ENCODE measurements at places on chromosomes 4 and X.

DNA sequence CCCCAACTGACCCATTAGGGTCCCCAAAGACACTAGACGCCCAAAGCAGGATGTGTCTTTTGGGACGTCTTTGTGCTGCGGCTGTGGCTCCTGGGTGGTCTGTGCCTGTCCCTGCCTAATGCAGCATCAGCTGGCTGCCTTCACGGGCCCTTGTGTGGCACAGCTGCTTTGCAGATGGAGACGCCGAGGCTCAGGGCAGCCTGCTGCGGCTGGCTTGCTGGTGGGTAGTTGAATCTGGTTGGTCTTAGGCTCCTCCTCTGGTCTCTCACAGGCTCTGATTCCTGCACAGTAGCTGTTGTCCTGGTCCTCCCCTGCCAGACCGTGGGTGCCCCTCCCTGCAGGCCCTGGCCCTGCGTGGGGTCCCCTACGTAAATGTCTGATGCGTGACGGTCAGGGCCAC, 8.1 kb downstream of the CPZ start:
- no peak for DNase-seq

DNA sequence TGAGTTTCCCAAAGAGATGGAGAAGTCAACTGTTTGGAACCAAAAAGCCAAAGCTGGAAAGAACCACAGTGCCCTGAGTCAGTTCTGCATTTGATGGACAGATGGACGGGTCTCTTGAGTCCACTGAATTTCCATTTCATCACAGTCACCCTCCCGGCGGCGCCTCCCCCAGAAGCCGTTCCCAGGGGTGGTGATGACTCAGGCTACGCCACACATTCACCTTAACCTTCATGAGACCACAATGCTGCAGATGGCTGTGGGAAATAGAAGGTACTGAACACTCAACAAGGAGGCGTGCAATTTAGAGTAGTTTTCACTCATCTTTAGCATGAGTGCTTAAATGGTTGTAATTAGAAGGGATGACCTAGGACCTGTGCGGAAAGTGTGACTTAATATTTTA, 61.3 kb downstream of the STOX2 start:
- no peak for DNase-seq

GRCh38 chr4:143095447-143095846, 89.3 kb upstream of the USP38 start:
- no peak for DNase-seq

GRCh38 chr4:56293121-56293520, 94.2 kb downstream of the AASDH start:
- DNase-seq = no peak

GRCh38 chr4:10061650-10062415, 40.5 kb upstream of the SLC2A9 start:
- DNase-seq = no peak

DNA sequence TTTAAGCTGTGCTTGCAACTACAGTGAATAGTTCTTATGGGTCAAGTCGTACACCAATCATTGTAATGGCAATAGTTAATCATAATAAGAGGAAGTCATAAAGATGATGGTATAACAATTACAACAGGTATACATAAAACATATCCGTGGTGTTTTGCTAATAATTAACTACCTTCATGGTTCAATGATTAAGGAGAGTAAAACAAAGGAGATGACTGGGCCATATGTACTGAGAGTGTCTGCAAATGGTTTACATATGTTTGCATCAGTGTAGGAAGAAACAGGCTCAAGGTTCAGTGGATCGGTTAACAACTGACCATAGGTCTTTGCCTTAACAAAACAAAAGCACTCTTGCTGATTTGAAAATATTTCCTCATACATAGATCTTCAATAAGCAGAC, 253.0 kb downstream of the COX7B2 start:
- no peak for DNase-seq

- no peak for DNase-seq
These were observed 452.3 kb upstream of the GALNT7 start for GRCh38 chr4:172716291-172716690.

DNA sequence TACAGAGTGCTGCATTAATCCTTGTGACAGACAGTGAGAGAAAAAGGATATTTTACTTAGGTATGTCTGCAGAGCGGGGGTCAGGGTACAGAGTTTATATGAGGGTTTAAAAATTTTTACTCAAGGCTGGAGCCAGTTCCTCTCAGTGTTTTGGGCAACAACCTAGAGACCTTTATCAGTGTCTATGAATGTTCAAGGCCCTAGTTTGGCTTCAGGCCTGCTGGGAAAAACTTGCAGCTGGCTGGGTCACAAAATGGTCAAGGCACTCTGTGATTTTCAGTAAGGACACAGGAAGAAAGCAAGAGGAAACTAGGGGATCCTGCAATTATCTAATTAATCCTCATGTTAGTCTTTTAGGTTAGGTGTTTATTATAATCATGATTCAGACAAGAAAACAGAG, 10.8 kb upstream of the C4orf54 start:
- no peak for DNase-seq

DNA sequence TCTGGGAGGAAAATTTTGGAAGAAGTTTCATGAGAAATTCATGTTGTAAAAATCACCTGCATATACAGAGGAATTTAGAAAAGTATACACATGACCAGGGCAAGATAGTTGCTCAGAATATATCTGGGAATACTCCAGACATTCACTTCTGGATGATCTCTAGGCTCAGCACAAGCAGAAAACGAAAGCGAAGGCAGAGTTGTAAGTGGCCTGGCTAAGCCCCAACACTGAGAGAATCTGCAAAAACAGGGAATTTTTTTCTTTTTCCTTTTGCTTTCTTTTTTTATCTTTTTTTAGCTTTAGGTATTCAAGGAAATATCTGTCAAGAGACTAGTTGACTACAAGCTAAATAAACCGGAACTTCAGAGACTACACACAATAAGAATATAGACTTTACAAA, 207.2 kb downstream of the FGF13 start:
- DNase-seq = no peak

DNA sequence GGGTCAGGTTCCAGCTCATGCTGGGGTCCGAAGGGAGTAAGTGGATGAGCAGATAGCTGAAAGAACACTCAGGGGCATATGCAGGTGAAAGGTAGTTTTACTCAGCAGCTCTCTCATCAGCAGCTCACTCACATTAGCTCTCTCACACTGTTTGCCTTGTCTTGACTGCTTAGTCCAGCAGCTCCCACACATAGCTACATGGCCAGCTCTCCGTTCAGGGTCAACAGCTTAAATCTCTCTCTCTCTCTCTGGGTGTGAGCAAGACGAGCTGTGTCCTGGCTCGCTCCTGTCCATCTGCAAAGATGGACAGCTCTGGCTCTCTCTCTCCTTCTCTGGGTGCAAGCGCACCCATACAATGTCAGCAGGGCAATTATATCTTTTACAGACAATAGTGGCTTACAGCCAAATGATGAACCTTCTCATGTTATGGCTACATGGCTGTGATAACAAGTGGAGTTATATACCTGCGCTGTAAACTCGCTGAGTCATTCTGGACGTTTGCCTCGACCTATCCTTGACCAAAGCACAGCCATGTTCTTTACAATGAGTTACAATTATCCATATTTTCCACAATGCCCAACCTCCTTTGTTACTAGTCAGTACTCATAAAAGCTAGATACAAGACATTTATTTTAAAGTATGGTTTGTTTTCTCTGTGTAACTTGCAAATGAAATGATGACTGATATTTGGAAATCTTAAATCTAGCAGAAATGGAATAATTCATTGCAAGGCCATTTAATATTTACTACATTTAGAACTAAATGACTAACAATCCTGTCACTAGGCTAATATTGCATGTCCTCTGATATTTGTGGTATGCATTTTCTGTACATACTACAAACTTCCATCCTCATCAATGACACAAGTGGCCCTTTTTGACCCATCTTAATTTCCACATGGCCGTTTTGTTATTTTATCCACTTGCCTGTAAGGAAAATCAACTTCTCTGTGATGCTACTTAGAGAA, 9.3 kb downstream of the PAPSS1 start:
- DNase-seq = no peak

- no peak for DNase-seq
These were observed 501.6 kb downstream of the PPARGC1A start for GRCh38 chr4:23388255-23388654.

DNA sequence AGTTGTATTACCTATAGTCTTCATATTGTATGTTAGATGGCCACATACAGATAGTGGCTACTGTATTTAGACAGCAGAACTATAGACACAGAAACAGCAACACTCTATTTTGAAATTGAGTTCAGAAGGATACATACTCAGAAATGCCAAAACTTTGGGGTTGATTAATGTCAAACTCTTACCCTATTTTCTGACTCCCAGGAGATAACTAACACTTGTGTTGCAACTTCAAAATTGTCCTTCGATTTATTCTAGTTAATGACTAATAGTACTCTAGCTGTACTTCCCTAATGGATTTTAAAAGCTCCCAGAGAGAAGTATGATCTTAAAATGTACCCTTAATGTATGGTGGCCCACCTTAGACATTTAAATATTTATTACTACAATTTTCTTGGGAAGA, 229.9 kb upstream of the UGT8 start:
- DNase-seq = no peak

DNA sequence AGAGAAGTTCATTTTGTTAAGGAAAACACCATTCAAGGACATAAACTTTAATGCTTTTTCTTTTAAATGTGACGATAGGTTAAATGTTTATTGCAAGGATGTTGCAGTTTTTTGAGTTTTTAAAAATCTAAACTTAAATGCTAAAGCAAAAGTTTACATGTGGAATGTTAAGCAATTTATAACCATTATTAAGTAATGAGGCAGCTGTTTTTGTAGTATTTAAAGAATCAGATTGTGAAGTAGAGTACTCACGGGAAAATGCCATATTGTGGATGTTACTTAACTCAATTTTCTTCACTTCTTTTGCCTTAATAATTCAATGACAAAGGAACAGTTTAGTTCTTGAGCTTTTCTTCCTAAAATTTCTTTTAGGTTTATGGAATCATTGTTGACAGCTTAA, 43.5 kb downstream of the UBE2K start:
- DNase-seq = no peak

Data from iPS-NIHi11 (cell line).